ENCODE measurements at places on chromosomes 16 and 17. TPM values are rescaled to one million over a fixed set of nuclear protein-coding genes. Genes with fewer than 3 reads are reported as not detected.

- no peak for DNase-seq
These were observed 3.9 kb downstream of the ACAP1 start for GRCh38 chr17:7340179-7340578.

GRCh38 chr16:23504453-23505179, 5.7 kb downstream of the GGA2 start:
- peak; percentile 49 for DNase-seq

Gene CCL4L2
- total RNA-seq = not detected

DNA sequence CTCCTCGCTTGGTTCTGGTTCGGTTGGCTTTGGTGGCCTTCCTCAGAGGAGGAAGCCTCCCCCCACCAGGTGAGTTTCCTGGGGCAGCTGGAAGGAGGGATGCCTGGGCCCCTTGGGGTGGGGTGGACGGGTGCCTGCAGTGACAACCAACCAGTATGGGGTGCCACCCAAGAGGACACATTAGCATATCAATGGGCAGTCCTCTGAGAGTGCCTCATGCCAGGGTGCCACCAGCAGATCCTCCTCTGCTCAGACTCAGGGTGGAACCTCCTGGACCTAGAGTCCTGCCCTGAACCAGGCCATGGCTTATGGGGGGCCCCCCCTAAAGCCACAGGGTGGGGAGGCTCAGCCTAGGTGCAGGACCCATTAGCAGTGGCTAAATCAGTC, 2.7 kb downstream of the PPP1R1B start:
- no peak for DNase-seq

Gene CHD9NB
- total RNA-seq = 0.87 TPM

Gene TVP23C
- total RNA-seq = 3.6 TPM

Gene MRM1
- 7.6 TPM for total RNA-seq

Gene SNAI3
- total RNA-seq = 1.7 TPM

DNA sequence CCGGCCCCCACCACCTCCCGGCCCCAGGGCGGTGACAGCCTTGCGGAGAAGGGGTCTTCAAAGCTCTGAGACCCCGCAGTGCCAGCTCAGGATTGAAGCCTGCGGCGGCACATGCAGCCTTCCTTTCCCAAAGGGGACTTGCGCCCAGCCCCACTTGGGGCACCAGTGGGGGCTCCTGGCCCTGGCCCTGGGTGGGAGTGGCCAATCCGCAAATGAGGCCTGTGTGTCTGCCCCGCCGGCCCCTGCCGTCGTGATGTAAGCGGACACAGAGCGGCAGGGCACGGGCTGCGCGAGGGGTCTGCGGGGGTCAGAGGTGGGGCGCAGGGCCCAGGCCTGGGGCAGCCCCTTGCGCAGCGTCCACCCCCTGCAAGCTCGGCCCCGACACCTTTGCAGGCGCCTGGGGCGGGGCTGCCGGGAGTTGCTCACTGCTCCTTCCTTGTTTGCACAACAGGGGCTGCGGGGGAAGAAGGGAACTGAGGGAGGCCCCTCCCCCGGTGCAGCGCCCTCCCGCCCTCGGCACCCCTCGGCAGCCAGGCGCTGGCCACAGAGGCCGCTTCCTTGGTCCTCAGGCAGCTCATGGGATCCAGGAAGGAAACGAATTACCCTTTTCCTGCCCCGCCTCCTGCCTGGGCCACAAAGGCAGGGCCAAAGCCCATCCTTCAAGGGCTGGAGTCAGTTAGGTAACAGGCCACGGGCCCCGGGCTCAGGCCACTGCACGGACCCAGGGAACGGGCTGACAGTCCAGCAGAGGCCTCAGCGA, 2.9 kb downstream of the SLC16A3 start:
- peak; percentile 83 for DNase-seq

DNA sequence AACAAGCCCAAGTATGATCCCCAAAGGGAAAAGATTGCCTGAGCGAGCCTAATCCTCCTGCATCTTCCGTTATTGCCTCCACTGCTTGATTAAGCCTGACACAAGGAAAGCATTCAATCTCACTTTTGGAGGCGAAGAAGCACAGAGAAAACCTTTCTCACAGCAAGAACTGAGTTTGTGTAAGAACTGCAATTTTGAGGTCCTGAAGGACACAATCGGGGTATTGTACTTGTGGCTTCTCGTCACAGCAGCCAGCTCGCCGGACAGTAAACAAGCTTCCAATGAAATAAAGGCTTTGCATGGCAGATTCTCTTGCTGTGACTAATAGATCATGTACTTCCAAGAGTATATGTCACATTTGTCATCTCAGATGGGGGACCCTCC, 18.7 kb upstream of the FOXF1 start:
- no peak for DNase-seq

Measured in heart left ventricle (tissue), 16 donors.